ENCODE measurements at places on chromosomes 3 and 15.

DNA sequence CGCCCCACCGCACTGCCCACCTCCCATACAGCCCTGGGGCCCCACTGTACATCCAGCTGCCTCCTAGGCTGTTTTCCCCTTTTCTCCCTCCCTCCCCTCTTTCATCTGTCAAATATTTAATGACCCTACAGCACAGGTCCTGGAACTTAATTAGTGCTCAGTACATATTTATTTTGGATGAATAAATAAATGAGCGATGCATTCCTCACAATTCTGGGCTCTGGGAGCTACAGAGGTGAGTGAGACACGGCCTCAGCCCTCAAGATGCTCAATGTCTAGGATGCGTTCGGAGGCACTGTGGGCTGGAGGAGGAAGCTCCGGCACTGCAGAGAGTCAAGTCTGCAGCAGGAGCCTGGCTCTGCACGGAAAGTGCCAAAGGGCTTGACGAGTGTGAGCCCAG lies 175.0 kb downstream of the FAM43A start:
- no peak for DNase-seq

GRCh38 chr15:67421105-67421504 lies 99.8 kb upstream of the C15orf61 start:
- DNase-seq: no peak

DNA sequence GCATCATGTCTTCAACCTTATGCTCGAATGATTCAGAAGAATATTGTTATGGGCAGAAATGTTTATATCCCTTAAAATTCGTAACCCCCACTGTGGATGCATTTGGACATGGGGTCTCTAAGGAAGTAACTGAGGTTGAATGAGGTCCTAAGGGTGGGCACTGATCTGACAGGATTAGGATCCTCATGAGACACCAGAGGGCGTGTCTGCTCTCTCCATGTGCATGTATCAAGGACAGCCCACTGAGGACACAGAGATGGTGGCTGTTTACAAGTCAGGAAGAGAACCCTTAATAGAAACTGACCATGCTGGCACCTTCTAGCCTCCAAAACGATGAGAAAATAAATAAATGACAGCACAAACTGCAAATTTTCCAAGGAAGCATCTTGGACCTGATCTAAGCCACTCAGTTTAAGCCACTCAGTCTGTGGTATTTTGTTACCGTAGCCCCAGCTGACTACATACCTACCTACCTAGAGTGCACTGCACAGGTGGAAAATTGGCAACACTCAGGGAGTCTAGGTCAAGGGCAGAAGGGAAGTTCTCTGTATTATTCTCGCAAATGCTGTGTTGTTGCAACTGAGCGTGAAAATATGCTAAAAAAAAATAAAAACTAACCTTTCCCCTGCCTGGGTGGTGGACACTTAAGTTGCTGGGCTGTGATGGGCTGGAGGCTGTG lies 126.6 kb downstream of the TJP1 start:
- DNase-seq: no peak

DNA sequence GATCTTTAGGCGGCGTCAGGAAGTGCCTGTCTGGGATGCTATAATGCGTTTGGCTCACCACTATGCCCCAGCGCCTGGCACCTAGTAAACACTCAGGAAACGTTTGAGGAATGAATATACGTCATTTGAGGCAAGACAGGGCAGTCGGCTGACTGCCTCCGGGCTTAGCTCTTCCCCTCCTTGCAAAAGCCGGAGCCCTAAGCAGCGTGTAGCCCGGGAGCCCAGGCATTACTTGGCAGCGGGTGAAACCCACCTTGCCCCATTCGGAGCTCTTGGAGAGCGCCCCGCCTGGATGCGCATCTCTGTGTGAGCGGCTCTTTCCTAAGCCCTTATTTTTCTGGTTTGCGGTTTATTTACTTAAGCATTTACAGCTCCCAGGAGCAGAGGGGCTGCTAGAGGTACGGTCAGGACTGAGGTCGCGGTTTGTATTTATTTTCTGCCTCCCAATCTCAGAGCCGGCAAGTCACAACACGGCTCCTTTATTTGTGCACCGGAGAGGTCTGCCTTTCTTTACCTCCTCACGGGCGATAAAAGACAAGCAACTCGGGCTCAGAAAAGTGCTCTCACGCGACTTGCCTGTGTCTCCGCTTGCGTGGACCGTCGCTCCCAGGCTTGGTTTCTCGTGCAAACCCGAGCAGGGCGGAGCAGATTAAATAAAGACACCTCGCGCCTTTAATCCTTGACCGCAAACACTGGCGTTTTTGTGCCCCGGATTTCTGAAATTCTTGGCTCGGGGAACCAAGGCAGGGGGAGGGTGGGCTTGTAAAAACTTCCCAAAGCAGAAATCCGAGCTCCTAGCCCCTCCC lies 737 bp upstream of the ITPR1 start:
- DNase-seq: peak; percentile 47

- DNase-seq: no peak
Measured at GRCh38 chr15:79243723-79244122, 38.8 kb upstream of the ANKRD34C start.

DNA sequence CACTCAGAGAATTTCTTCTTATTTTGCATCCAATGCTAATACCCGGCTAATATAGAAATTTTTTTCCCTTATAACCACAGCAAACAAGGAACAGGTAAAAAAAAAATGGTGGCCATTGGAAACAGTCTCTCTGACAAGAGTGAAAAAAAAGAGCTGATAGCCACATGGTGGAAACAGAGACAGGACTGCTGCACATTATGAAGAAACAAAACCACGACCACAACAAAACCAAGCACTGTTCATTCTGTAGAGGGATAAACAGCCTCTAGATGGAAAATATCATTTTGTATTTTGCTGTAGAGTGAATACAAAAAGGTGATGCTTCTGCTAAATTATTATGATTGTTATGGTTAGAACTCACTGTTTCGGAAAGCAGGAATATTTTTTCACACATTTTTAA lies 686.2 kb downstream of the NLGN1 start:
- DNase-seq: no peak

DNA sequence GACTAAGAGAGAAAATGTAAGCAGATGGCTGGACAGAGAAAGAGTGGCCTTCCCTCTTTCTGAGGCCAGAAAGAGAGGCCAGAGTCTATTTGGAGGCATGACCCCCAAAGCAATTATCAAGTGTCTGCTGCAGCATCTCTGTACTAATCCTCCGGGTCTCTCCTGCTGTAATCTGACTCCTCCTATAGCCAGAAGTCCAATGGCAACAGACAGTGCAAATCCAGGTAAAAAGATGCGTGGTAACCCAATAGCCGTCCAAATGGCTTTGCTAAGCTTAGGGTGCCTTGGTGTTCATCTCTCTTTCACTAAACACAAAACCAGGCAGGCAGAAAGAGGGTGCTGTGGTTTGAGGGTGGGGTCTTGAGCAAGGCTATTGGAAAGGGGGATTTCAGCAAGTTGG lies 91.6 kb downstream of the ADCY5 start:
- DNase-seq: no peak

- no peak for DNase-seq
Measured at GRCh38 chr15:62561571-62561970, 396.5 kb upstream of the C2CD4B start.

- no peak for DNase-seq
Measured at GRCh38 chr15:90871139-90871715, 2.8 kb downstream of the FURIN start.

DNA sequence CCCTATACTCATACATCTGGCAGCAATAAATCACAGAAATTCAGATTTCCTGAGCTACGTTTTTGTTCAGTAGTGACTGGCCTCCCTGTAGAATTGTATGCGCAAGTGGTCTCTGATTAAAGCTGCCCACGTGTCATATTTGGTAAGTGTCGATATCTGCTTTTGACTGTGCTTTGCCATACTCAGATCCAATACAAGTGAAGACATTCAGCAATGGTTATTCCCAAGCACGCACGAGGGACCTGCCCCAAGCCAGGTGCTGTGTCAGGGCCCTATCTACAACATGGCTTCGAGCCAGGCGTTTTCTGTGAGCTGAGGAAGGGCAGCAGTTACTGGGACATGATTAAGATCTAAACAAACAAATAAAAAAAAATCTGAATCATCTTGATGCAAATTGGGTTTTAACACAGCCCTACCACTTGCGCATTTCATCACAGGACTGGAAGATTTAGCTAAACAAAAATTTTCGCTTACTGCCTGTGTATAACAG lies 47.2 kb upstream of the ICE2 start:
- no peak for DNase-seq

DNA sequence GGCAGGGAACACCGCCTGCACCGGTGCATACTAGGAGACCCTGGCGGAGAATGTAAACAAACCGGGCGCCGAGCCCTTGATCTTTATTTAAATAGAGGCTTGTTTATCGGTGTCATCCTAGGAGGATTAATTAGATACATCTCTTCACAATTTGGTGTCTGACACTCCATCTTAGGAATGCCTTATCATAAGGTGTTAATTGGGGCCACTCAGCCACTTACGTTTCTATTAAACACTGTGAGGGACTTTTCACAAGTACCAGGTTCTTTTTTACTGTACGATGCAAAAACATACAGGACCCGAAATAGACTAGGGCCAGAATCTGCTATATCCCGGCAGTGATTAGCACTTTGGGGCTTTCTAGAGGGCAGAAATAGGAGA lies 8.0 kb downstream of the EOMES start:
- DNase-seq: no peak

DNA sequence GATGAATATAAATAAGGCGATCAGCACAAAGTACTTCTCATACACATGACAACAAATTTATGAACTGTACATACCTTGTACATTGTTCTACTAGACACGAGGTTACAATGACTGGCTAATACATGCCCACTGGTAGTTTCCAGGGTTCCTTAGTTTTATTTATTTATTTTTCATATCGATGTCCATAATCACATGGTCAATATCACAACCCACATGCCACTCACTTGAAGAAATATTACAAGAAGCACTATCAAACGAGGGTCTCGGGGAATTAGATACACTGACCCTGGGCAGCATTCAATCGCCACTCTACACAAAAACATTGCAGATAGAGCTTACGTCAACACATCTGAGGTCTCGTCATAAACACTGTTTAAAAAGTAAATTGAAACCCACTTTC lies 21.2 kb upstream of the WNT5A start:
- DNase-seq: no peak

DNA sequence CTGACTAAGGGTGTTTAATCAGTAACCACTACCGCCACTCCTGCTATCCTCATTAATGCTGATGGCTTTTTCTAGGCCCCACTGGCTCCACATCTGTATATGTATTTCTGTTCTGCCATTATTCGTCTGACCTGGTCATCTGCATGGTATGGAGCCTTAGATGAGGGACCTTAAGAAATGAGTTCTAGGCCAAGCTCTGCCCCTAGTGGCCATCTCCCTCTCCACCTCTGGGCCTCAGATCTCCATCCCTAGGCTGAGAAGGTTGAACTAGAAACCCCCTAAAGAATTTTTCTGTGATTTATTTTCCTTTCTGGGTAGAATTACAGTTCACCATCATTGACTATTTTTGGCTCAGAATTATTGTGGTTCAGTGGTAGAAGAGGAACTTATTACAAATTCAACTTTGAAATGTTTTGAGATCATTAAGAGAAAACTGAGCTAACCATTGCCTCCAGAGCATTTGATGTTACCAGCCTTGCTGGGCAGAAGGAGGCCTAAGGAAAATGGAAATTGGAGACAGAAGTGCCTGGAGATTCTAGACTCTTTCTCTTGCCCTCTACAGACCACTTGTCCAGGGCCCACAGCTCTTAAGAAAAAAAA lies 325.2 kb upstream of the NR2E3 start:
- no peak for DNase-seq

- no peak for DNase-seq
Measured at GRCh38 chr3:194606941-194607340, 26.3 kb downstream of the TMEM44 start.

- no peak for DNase-seq
Measured at GRCh38 chr3:183375787-183376186, 52.6 kb downstream of the MCF2L2 start.

DNA sequence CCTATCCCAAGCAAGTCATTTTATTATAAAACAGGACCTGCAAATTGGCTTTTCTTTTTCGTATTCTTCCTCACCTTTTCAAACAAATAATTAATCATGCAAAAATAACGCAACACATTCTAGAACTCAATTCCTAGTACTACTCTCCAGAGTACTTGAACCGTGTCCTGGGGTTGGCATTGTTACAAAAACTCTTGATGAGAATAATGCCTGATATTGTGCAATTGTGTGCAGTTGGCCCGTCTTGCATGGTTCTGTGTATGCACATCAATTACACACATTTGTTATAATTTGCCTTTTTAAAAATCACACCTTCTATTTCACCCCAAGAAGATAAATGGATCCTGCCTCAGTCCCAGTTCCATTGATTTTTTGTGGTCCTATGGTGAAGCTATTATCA lies 205.4 kb downstream of the EPHB1 start:
- no peak for DNase-seq

GRCh38 chr15:48358229-48359152 lies 27.3 kb downstream of the DUT start:
- DNase-seq: no peak

DNA sequence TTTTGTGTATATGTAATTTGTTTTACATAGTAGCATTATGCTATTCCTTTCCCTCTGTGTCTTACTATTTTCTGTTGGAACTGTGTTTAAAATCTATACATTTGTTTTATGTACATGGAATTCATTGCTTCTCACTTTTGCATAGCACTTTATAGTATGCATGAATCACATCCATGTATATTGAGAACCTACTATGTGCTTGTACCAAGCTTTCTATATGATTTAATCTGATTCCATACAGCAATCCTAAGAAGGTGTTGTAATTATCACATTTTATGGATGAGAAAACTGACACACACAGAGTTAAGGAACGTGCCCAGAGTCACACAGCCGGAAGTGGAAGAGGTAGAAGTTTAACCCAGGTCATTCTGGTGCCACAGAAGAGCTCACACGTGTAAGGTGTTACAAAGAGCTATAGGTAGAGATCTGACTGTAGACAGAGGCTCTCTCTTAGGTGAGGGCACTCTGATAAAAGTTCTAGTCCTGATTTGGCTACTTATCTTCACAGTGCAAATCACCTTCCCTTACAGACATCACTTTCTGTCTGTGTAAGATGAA lies 3.5 kb upstream of the SMAD3 start:
- DNase-seq: no peak

DNA sequence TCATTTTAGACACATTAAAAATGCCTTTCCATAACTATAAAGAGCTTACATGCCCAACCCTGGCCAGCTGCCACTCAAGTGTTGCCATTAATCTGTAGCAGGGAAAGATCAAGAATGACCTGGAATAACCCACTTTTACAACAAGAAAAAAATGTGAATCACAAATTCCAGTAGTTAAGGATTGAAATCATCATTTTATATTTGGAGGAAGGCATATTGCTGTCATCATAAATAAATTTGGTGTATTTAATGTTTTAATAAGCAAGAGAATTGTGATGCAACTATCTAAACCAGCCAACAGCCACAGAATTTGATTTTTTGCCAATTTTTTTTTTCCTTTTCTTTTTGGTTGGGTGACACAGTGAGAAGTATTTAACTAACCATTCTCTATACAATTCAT lies 240.0 kb upstream of the SEMA6D start:
- no peak for DNase-seq

Measured in stimulated activated naive CD8-positive, alpha-beta T cell treated with anti-CD3 and anti-CD28 coated beads, Interleukin-15, Interleukin-2, amounts not matched to agents 100 U/mL and 50 U/mL, for 24 hours (primary cell).